ENCODE measurements at places on chromosomes 6 and 20.

- DNase-seq, result no peak
Measured at GRCh38 chr6:168049277-168049676, 29.7 kb downstream of the FRMD1 start.

- DNase-seq, result no peak
Measured at GRCh38 chr6:116359835-116360234, 10.9 kb upstream of the DSE start.

DNA sequence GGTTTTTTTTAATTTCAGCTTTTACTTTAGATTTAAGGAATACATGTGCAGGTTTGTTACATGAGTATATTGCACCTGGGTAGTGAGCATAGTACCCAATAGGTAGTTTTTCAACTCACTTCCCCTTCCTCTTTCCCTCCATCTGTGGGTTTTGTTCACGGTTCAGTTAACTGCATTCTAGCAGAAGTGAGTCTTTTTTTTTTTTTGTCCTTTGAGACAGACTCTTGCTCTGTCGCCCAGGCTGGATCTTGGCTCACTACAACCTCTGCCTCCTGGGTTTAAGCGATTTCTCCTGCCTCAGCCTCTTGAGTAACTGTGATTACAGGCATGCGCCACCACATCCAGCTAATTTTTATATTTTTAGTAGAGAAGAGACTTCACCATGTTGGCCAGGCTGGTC, 8.7 kb downstream of the UBR2 start:
- DNase-seq, result no peak

DNA sequence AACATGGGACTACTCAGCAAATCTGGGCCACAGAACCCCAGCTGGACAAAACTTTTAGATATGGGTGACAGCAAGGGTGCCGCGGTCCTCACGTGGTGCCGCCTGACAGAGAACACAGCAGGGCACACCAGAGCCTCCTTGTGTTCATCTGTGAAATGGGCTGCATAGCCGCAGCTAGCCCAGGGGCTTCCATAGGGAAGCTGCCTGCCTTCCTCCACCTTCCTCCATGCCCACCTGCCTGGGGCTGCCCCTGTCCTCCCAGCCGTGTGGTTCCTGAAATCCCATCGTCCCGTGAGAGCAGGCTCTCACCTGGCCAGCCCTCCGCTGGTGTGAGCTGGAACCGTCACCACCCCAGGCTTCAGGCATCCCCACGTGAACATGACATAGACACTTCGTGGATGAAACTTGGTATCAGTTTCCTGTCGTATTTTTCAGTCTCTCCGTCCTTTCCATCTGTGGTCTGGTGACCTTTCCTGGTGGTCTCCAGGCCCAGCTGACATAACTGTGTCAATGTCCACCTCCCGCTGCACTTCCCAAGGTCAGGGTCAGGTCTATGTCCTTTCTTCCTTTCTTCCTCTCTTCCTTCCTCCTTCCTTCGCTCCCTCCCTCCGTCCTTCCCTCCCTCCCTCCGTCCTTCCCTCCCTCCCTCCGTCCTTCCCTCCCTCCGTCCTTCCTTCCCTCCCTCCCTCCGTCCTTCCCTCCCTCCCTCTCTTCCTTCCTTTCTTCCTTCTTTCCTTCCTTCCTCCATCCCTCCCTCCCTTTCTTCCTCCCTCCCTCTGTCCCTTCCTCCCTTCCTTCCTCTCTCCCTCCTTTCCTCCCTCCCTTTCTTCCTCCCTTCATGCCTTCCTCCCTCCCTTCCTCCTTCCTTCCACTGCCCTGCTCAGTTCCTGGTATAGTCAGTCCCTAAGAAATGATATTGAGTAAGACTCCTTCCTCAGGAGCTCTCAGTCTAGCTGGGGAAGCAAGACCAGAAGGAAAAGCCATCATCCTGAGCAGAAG, 78.8 kb downstream of the GRM4 start:
- no peak for DNase-seq

Data from activated CD4-positive, alpha-beta T cell treated with anti-CD3 and anti-CD28 coated beads, Interleukin-10, Interleukin-2, amounts not matched to agents 100 ng/mL and 50 ng/mL, durations not matched to agents 16 hours and 8 hours (primary cell).